ENCODE measurements at places on chromosomes 16 and 17.

GRCh38 chr16:56758930-56759329 is 29.0 kb downstream of the NUP93 start:
- no peak for DNase-seq

DNA sequence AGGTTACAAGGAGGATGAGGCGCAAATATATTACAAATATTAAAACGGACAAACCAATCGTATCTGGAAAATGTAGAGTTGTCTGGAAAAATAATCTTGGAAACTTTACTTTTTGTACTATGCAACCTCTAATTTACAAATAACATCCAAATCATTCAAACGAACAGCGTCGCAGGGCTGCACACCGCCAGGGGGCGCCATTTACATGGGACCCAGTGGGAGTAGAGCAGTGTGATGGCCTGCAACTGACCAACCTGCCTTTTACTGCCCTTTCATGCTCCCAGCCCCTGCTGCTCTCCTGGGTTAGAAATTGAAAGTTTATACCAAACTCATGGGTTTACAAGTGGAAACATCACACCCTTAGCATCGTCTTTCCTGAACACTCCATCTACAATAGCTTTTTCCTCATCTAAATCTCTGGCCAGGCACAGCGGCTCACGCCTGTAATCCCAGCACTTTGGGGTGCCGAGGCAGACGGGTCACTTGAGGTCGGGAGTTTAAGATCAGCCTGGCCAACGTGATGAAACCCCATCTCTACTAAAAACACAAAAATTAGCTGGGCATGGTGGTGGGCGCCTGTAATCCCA is 10.0 kb downstream of the PITPNC1 start:
- DNase-seq = peak; percentile 40

DNA sequence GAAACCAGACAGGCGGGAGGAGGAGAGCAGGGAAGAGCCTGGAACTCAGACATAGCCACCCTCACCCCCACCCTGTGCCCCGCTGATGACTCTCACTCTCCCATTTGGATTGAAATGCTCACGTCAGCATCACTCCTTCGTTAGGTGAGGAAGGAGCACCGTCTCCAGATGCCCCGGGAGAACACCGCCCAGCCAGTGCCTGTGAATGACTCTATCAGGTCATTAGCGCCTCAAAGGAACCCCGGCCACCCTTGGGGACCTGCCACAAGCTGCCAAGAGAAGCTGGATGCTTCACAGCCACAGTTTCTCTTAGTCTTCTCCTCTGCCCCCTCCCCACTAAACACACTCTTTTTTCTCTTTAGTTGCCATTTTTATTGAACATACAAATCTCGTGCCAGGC is 66.0 kb downstream of the CACNG3 start:
- no peak for DNase-seq

GRCh38 chr17:73875346-73875745 is 231.1 kb upstream of the SDK2 start:
- DNase-seq = no peak

- DNase-seq = no peak
Observed at GRCh38 chr16:59566446-59566845, 832.3 kb upstream of the GOT2 start.

GRCh38 chr17:18970582-18971480 is 18.9 kb downstream of the SLC5A10 start:
- no peak for DNase-seq

DNA sequence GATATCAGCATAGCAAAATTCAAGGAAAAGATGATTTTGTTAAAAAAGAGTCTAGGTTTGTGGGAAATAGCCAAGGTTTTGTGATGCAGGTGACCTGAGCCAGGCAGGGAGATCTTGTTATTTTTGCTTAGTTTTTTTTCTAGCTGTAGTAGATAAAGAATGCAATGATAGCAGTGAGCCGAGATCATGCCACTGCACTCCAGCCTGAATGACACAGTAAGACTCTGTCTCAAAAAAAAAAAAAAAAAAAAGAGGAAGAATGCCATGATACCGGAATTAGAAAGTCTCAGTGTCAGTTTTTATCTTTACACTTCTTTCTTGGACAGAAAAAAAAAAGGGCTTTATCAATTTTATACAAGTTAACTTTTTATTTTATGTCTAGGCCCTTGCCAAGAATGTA is 27.5 kb downstream of the TMEM238L start:
- no peak for DNase-seq

GRCh38 chr16:63653044-63653839 is 1468.6 kb downstream of the CDH11 start:
- DNase-seq = peak; percentile 12

DNA sequence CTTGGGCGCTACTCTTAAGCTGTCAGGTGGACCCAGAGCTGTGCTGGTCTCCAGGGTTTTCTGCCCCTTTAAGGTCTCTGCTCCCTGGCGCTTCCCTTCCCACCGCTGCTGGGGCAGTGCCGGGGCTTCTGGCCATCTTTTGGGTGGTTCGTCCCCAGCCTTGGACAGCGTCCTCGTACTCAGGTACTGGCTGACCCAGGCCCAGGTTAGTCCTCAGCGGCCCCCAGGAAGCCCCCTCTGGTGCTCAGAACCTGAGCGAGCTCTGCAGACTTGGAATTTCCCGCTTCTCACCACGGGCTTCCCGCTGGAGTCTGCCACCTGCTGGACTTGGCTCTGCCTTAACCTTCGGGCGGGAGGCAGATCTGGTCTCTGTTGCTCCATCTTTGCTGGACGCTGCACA is 94.1 kb upstream of the ZNF750 start:
- no peak for DNase-seq

GRCh38 chr16:67459066-67459860 is 21.7 kb downstream of the ATP6V0D1 start:
- DNase-seq = no peak

DNA sequence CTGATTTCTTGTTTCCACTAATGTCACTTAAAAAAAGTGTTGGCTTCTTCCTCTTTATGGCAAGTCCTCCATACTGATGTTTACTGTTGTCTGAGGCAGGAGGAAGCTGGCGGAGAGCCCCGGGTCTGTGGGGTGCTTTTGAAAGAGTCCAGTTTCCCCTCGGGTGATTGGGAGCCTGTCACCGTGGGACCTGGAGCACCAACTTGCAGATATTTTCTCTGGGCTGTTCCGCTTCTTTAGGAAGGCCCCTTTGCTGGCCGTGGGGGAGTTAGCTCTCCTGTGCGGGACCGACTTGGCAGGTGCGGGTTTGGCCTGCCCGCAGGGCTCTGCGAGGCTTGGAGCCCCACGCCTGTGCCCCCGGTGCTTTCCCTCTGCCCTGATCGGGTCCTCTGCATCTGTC is 3.1 kb downstream of the BANP start:
- DNase-seq = no peak

- no peak for DNase-seq
Observed at GRCh38 chr16:14350081-14350480, 279.0 kb downstream of the MRTFB start.

GRCh38 chr17:8706431-8706830 is 38.2 kb downstream of the CCDC42 start:
- DNase-seq = no peak

DNA sequence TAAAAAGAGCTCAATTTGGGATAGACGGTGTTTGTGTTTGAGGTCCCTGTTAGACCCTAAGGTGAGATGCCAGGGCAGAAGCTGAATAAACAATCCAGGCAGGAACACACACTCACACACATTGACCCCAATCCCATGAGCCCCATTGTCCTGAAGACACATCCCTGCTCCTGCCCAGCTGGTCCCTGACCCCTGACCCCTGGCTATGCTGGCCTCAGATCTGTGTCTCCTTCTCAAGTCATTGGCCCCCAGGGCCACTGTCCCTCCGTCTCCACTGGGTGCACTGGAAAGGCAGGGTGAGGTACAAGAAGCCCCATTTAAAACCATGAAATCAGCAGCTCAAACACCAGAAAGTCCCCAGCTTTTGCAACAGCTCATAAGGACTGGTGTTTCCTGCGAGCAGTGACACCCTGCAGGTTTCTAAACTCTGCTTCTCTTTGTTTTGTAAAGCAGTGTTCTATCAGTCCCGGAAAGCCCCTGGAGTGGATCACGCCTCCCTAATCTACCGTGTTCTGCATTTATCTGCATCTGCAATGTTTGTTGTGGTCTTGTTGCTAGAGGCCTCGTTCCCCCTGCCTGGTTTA is 18.0 kb upstream of the ASGR2 start:
- DNase-seq = no peak

GRCh38 chr17:82396601-82397435 is 21.3 kb upstream of the HEXD start:
- DNase-seq = peak; percentile 97

DNA sequence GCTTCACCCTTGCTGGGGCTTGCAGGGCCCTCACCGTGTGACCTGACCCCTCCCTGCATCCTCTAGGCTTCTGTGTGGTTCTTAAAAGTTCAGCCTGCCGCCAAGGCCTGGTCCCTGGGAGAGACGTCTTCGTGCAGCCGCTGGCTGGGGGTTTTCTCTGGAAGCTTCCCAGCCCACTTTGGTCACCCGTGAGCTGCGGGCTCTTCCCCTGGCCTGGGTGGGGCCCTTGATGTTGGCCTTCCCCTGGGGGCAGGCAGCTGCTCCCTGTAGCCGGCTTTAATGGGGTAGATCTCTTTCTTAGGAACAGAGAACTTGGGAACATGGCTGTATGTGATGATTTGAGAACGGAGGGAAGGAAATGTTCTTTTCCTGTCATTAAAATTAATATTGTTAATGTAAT is 32.7 kb downstream of the ZNF750 start:
- DNase-seq = no peak

GRCh38 chr17:66354472-66354871 is 52.1 kb downstream of the PRKCA start:
- DNase-seq = no peak

DNA sequence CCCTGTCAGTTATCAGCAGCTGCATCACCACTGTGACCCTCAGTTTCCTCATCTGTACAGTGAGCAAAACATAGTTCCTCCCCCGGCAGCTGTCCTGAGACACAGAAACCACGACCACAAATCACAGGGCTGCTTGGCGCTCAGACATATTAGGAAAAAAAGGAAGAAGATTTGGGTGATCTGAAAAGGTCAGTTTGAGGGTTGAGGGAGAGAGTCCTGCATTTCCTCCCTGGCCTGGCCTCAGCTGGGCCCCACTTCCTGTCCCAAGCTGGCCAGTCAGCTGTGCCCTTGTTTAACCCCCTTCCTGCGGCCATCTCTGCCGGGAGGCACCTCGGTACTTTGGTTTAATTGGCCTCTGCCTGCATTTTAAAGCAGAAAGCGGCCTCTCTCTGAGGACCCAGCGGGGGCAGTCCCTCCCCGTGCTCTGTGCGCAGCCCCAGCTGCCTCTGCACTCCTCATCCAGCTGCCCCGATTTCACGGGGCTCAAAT is 24.0 kb upstream of the CIBAR2 start:
- DNase-seq = no peak

GRCh38 chr17:58231641-58232040 is 6.7 kb upstream of the LPO start:
- peak; percentile 69 for DNase-seq

- DNase-seq = peak; percentile 35
Observed at GRCh38 chr16:85056211-85056748, 28.7 kb downstream of the KIAA0513 start.

DNA sequence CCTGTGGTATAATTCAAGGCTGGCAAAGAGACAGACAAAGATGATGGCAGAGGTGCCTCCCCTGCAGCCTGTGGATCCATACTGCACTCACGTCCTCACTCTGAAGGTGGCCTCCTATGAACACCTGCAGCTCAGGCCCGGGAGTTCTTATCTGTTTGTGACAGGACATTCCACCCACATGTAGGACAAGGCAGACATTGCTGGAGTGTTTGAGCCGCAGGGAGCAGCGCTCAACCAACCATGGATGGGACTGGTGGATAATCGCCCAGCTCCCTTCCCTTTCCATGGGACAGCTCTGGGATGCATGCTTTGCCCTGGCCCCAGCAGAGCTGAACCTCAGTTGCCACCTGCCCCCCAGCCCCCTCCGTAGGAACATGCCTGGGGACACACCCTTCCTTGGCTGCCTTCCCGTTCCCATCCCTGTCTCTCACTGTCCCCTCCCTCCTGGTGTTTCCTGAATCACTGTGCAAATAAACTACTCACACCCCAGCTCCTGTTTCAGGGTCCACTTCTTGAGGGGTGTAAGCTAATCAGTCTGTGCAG is 22.2 kb downstream of the ITPRIPL2 start:
- no peak for DNase-seq

GRCh38 chr17:32016231-32016630 is 9.0 kb downstream of the LRRC37B start:
- DNase-seq = no peak

GRCh38 chr17:79081571-79082276 is 7.1 kb downstream of the ENGASE start:
- no peak for DNase-seq

GRCh38 chr16:16096121-16096857 is 127.0 kb downstream of the ABCC6 start:
- peak; percentile 86 for DNase-seq

GRCh38 chr16:7602291-7602950 is 269.8 kb downstream of the RBFOX1 start:
- no peak for DNase-seq
